ENCODE measurements at places on chromosomes 2 and 18.

GRCh38 chr2:169649278-169649677 lies 44.9 kb downstream of the CFAP210 start:
- no peak for DNase-seq

GRCh38 chr2:7825591-7826312 lies 856.1 kb upstream of the ID2 start:
- no peak for DNase-seq

DNA sequence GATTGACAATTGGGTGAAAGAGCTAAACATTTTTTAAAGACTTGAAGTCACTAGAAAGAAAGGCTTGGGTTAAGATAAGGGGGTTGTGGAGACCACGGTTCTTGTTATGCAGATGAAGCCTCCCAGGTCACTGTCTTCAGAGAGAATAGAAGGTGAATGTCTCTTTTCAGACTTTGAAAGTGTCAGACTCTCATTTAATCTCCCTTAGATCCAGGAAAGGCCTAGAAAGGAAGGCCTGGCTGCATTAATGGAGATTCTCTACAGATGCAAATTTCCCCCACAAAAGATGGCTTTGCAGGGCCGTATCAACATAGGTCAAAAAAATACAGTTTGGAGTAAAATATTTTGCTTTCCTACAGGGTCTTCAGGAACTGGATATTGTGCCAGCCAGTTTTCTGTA lies 193.9 kb downstream of the RTP5 start:
- DNase-seq: no peak

DNA sequence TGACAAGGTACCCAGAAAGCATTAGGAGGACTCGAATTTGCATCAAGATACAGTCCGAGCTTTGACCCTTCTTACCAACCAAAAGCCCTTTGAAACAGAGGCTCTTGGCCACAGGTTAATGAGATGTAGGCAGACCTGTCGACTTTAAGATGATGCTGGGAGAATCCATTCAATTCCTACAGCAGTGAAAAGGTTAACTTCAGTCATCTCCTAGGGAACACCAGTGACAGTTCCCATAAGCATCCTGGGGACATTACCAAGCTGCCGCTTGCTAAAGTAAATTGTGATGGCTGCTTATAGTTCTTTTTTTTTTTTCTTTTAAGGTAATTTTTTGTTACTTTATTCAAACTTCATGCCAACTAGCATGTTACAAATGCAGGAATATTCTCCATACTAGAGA lies 379.3 kb downstream of the SOX11 start:
- no peak for DNase-seq
